ENCODE measurements at places on chromosomes 7 and 10. TPM values are rescaled to one million over a fixed set of nuclear protein-coding genes. Genes with fewer than 3 reads are reported as not detected.

The ADIRF gene
- 0.61 TPM for total RNA-seq

The PDGFA gene
- 2.0 TPM for total RNA-seq

The AKR1C8 gene
- total RNA-seq: 28.5 TPM

The ITPRID1 gene
- not detected for total RNA-seq

The ANXA8 gene
- total RNA-seq: 0.09 TPM

The WDR86 gene
- 0.75 TPM for total RNA-seq

The VENTX gene
- 0.25 TPM for total RNA-seq

The BICC1 gene
- total RNA-seq: 6.1 TPM

The CALHM3 gene
- 0.14 TPM for total RNA-seq

The SPDYE2B gene
- total RNA-seq: not detected

The FBXL13 gene
- 0.75 TPM for total RNA-seq

The CPN1 gene
- total RNA-seq: 119 TPM

The ORC5 gene
- 14.1 TPM for total RNA-seq

The AFAP1L2 gene
- 1.6 TPM for total RNA-seq

The FZD8 gene
- 5.4 TPM for total RNA-seq

The MINPP1 gene
- total RNA-seq: 29.5 TPM

The ACTA2 gene
- 13.2 TPM for total RNA-seq

The PDK4 gene
- total RNA-seq: 116 TPM

The KCND2 gene
- 0.05 TPM for total RNA-seq

The SLC35G1 gene
- 3.1 TPM for total RNA-seq

The CRYGN gene
- total RNA-seq: not detected
